ENCODE measurements at places on chromosomes 5 and 9.

GRCh38 chr5:127844581-127845021, 141.4 kb downstream of the CCDC192 start:
- DNase-seq = no peak

DNA sequence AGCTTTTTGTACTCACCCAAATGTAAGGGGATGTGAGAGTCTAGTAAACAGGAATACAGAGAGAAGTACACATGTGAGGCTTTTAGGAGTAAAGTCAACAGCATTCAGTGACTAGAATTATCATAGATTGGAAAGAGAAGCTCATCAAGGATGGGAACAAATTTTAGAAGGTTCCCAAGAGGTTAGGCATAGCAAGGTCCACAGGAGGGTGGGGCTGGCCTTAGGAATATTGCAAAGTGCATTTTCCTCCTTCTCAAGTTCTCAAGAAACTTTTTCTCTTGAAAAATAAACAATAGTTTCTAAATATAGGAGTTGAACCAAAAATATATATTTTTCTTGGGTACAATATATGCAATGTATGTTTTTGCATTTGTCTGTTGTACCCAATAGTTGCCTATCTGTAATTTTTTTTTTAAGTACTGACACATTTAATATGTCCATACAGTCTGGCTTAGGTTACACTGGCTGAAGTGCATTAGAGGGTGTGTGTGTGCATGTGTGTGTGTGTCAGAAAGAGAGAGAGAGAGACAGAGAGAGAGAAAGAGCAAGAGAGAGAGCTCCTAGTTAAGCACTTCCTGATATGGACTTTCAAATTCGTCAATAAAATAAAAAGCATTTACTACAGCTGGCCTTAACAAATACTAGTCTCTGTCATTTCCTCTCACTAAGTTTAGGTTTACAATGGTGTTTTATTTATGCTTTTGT, 62.2 kb downstream of the SNX18 start:
- no peak for DNase-seq

DNA sequence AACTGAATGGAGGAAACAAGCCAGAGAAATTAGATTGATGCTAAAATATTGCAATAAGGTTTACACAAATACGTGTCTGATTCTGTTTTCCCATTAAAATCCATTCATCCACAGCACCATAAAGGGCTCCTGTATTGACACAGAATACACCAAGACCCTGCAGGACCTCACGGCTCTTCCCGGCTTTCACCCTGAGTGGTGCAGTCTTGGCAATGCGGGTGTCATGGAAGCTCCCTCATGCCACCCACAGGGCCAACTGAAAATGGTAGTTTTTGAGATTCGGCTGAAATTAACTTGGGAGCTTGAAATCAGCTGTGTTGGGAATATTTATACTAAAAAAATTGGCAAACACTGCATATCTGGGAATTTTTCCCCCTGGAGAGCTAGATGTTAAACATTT, 17.3 kb upstream of the EXOC3 start:
- no peak for DNase-seq

GRCh38 chr9:8431505-8431904, 631.9 kb upstream of the DMAC1 start:
- DNase-seq = no peak

- no peak for DNase-seq
Measured at GRCh38 chr5:81232464-81233079, 550 bp upstream of the CKMT2 start.

- DNase-seq = no peak
Measured at GRCh38 chr9:4674783-4675182, 4.6 kb upstream of the CDC37L1 start.

GRCh38 chr9:122346478-122347347, 24.1 kb upstream of the PTGS1 start:
- no peak for DNase-seq

DNA sequence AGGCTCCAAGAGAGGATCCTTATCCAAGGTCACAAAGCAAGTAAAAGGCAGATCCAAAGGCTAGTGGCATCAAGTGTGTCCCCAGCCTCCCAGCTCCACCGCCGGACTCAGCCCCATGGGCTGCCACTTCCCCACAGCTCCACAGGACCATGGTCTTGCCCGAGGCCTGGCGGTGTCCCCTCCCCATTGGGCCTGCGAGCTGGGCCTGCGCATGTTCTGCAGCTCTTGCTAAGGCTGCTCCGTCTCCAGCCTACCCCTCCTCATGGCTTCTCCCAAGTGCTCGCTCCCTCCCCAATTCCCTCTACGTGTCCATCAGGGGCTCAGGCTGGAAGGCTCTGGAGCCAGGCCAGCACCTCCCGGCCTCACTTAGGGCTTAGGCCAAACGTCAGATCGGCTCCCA, 29.4 kb downstream of the DBH start:
- DNase-seq = no peak
